CD4-positive, alpha-beta T cell treated with Interleukin-15 for 4 hours (primary cell): ENCODE measurements at places on chromosomes 6 and 20.

DNA sequence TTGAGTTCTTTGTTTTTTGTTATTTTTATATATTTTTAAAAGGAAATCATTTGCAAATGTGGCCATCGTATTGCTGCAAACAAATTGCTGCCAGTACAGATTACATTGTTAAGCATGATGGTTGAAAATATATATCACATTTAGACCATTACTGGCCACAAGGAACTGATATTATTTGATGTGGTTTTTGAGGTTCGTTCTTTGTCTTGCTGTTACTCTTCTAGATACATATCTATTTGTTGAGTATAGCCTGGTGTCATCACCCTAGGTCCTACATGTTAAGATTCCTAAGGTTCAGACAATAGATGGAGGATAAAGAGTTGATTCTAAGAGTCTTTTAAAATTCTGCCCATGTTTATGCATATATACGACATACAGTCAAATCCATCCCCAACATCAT is 306.0 kb downstream of the FARS2 start:
- no peak for DNase-seq

GRCh38 chr6:105669232-105669631 is 266.4 kb upstream of the PREP start:
- DNase-seq = no peak

- no peak for DNase-seq
Measured at GRCh38 chr20:43571310-43571709, 12.5 kb downstream of the SGK2 start.

DNA sequence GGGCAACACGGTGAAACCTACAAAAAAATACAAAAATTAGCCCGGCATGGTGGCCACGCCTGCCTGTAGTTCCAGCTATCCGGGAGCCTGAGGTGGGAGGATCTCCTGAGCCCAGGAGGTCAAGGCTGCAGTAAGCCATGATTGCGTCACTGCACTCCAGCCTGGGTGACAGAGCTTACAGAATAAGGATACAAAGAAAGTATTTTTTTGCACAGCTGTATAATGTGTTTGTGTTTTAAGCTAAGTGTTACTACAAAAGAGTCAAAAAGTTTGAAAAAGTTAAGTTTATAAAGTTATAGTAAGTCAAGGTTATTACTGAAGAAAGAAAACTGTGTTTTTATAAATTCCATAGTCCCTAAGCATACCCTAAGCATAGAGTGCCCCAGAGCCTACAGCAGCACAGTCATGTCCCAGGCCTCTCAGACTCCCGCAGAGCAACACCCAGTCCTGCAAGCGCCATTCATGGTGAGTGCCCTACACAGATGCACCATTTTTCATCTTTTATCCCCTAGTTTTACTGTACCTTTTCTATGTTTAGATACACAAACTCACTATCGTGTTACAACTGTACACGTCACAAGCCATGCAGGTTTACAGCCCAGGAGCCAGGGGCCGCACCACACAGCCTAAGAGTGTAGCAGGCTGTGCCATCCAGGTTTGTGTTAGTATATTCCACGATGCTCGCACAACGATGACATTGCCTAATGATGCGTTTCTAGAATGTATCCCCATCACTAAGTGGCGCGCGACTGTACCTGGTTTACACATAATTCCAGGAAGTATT is 22.4 kb downstream of the TAF4 start:
- DNase-seq = no peak

GRCh38 chr20:14538433-14538832 is 201.0 kb upstream of the FLRT3 start:
- DNase-seq = no peak
